Fibroblast of the aortic adventitia (primary cell): ENCODE measurements at places on chromosomes 7 and 10.
A peak's percentile ranks its signal among the peaks of the same experiment; 100 is the strongest.

DNA sequence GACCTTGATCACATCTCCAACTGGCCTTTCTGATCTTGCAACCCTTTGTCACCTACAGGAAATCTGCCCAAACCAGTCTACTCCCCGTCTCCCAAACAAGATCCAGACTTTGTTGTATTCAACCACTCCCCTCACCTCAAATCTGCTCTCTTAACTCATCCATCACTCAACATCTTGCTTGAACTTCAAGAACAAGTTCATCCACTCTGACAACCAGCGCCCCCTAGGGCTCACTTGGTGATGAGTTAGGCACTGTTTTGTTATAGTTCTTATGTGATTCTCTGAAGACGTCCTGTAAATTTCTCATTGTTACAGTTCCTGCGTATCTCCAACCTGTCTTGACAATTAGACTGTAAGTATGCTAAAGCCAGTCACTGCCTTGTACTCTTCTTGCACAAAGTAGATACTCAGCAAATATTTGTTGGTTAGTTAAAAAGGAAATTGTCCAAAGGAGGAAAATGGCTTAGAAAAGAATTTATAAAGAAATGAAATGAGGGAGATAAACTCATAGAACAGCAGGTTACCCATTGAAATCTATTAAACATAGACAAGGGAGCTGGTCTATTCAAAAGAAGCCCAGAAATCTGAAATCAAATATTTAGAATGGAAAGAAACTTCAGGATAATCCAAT, 5.3 kb downstream of the FRMD4A start:
- peak; percentile 4 for DNase-seq

- no peak for DNase-seq
Measured at GRCh38 chr7:56686276-56686859, 445.9 kb downstream of the ZNF479 start.

GRCh38 chr10:34593930-34594329, 221.2 kb downstream of the PARD3 start:
- DNase-seq = no peak

- DNase-seq = peak; percentile 96
Measured at GRCh38 chr7:45978010-45978681, 57.1 kb upstream of the IGFBP3 start.

DNA sequence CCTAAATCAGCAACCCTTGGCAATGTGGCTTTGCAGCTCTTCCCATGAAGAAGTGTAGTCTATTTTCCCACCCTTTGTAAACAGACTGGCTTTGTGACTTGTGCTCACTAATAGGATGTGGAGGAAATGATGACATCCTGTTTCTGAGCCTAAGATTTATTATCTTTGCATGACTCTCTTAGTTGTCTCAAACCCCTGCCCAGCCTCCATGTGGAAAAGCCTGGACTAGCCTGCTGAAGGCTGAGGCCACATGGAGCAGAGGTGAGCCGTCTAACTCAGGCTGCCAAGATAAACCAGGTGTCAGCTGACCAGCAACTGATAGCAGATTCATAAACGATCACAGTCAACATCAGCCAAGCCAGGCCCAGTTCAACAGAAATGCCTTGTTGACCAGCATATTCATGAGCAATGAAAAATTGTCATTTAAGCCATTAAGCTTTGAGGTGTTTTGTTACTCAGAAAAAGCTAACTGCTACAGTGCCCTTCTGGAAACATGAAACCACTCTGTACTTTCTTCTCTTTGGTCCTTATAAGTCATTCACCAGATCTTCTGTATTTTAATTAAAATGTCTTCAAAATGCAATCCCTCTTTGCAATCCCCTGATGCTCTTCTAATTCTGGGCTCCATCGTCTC, 586.3 kb upstream of the ANKRD30A start:
- peak; percentile 72 for DNase-seq

GRCh38 chr7:23135755-23136154, 30.2 kb downstream of the KLHL7 start:
- DNase-seq = no peak

GRCh38 chr10:22611425-22612115, 102.8 kb downstream of the PIP4K2A start:
- no peak for DNase-seq

GRCh38 chr10:32376771-32377170, 29.8 kb upstream of the EPC1 start:
- peak; percentile 14 for DNase-seq

DNA sequence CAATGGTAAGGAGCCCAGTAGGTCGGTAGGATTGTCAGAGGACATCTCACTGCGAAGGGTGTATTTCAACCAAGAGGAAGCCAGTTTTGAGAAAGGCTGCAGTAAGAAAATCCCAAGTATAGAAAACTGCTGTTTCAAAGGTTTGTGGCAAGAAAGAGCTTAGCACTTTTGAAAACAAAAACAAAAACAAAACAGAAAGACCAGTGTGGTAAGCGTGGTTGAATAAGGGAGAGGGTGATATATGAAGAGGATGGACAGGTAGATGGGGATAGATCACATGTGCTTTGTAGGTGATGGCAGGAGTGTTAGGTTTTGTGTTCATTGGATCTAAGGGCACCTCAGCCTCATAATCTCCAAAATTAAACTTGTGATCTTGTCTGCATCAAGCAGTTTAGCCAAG, 141.6 kb upstream of the WNT16 start:
- no peak for DNase-seq

- DNase-seq = no peak
Measured at GRCh38 chr10:70399177-70399576, 4.8 kb upstream of the EIF4EBP2 start.

DNA sequence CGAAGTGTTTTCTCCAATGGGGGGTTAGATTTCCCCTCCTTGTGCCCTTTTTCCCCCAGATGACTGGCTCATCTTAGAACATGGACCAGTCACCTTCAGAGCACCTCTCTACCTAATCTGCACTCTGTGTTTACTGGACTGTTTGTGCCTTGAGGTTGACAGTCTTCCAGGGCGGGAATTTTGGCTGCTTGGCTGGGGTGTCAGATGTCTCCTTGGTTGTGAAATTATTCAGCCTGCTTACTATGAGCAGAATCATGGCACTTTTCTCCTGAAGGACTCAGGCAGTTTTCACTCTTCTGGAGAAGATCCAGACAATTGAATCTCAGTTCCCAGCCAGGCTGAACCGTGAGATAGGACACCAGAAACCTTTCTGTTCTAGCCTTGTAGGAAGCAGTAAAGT, 60.3 kb upstream of the NFKB2 start:
- peak; percentile 56 for DNase-seq

- DNase-seq = no peak
Measured at GRCh38 chr10:58972576-58973234, 203.7 kb upstream of the PHYHIPL start.

GRCh38 chr10:131588704-131589220, 277.2 kb upstream of the TCERG1L start:
- no peak for DNase-seq

DNA sequence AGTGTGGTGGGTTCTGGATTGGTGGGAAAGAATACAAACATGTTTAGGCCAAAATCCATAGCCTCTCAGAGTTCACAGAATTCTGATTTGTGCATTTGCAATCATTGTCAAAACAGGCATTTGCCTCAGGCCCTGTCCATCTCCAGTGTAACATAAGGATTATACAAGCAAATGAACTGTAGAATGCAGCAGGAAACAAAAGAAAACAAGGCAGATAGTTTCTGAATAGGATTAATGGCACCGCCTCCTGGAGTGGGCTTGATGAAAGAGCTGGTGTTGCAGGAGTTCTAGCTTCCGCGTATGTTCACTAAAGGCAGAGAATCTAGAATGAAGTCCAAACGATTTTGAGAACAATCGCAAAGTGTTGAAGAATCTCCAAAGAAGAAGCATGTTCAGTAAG, 11.3 kb upstream of the MPP7 start:
- no peak for DNase-seq

DNA sequence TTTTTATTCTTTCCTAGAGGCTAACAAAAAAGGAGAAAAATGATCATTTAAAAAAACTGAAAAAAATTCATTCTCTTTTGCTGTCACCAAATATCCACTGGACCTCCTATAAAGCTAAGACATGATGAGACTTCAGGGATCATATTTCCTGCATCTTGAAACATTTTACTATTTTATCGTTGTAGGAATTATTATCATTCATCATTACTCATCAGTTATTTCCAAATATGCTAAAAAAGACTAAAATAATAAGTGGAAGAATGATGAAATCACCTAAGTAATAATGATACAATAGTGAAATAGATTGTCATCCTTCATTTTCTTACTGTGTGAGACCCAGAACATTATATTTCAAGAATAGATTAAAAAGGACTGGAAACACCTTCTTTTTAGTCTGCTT, 28.3 kb downstream of the TAF3 start:
- peak; percentile 16 for DNase-seq

DNA sequence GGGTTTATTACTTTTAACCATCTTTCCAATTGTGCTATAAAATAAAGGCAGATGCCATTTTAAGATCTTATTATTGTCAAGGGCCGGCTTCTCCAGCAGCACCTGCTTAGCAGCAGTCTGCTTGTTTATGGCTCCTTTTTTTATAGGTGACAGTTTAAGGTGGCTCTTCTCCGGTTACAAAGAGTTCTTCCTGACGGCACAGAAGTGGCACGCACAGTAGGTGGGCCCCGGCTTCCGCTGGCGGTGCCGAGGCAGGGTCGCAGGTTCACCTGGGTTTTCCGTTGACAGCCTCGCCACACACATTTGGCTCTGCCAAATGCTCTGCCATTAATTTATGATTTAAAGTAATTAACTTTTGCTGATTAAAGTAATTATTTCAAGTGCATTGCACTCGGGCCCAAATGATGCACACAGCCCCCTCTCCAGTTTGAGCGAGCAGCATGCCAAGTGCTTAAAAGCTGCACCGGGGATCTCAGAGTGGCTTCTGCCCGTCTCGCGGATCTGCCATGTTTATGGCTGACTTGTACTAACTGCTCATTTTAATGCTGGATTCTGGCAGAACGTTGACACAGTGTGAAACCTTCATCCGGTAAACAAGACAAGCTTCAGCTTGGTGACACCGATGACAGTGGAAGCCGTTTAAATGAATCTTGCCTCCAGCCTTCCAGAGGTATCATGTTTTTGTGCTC, 355.1 kb upstream of the MKI67 start:
- no peak for DNase-seq

GRCh38 chr10:116278846-116279245, 5.8 kb upstream of the GFRA1 start:
- DNase-seq = no peak

DNA sequence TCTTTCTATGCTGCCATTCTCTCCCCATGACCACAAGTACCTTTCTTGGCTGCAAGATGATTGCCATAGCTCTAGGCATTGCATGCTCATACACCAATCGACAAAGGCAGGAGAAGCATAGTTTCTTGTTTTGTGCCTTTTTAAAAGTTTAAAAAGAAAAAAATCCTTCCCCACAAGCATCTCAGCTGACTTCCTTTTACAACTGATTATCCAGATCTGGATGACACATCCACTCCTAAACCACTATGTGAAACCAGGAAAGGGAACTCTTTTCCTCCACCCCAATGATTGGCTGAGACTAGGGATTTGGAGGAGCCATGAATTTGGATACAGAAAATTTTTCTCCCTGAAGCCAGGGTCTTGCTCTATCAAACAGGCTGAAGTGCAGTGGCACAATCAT, 14.5 kb upstream of the LRRC4 start:
- DNase-seq = peak; percentile 43

DNA sequence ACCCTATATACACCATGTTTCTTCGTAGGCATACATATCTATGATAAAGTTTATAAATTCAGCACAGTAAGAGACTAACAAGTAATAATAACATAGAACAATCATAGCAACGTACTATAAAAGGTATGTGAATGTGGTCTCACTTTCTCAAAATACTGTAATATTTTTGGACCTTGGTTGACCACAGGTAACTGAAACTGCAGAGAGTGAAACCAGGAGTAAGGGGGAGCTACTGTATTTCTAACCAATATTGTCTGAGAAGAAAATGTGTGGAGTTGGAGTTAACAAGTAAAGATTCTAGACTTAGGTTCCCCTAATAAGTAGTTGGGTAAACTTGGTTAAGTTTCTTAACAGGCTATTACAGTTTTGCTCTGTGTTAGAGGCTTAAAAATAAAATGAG, 72.1 kb downstream of the GNAI1 start:
- DNase-seq = no peak

DNA sequence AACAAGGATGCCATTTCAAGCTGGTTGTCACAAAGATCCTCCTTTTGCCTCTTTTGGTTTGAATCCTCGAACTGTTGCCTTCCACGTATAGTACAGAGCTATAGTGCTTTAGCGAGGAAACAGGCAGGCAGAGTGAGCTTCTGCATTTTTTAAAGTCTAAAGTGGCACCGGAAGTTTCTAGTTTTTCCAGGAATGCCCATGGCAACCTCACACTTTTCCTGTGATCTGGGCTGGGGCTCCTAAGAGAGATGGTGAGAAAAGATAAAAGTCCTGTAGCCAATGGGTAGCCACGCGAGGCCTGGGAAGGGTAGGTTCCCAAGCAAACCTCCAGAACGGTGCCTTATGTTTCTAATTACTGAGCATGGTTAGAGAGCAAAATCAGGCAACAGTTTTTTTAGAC, 76.7 kb downstream of the CALD1 start:
- DNase-seq = peak; percentile 41

DNA sequence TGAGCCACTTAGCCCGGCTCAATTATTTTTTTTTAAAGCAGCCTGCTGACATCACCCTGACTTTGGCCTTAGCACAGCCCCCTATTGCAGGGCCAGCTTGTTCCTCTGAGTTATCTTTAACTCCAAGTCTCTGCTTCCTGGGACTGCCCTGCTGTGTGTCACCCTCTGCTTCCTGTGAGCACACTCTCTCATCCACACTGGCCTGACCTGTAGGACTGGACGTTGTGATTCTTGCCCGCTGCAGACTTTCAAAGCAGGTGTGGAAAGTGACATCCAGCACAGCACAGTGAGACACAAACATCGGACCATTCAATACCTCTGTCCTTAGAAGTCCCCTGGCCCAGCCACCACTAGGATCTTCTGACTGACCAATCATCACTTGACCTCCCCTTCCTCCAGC, 26.4 kb upstream of the HSPA12A start:
- DNase-seq = no peak

DNA sequence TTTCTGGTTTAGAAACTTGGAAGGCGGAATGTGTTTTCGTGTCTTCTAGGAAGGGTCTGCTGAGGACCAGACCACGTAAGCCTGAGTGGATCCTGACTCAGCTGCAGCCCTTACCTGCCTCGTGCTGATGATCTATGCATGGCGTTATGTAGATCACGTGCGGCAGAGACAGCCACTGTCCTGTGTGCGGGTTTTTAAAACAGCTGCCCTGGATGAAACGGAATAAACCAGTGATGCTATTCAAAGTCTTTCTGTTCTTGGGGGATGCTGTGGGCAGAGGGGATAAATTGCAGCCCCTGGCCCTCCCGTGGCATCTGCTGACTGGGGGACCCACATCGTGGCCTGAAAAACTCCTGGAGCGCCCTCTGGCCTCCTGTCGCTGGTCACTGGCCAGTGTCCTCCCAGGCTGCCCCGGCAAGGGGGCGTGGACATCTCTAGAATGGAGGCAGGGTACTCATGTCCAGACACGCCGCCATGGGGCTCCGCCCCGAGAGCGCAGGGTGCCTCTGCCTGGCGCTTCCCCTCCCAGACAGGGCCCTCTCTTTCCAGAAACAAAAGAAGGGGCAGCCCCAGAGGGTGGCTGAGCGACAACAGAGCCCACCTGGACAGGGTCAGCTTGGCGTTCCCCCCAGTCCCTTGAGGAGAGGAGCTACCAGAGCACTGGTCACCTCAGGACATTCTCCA, 13.2 kb downstream of the ALKBH4 start:
- DNase-seq = no peak

- DNase-seq = no peak
Measured at GRCh38 chr10:71433768-71434744, 37.3 kb downstream of the CDH23 start.

- no peak for DNase-seq
Measured at GRCh38 chr10:34664706-34665105, 150.4 kb downstream of the PARD3 start.

GRCh38 chr7:99190359-99191009, 17.4 kb downstream of the KPNA7 start:
- DNase-seq = no peak

GRCh38 chr10:125797994-125798662, 22.5 kb upstream of the MMP21 start:
- no peak for DNase-seq
